MV-4-11 (cell line): ENCODE measurements at places on chromosomes 3 and 15.

- DNase-seq, result no peak
These were observed 2.2 kb downstream of the MYL3 start for GRCh38 chr3:46860810-46861604.

DNA sequence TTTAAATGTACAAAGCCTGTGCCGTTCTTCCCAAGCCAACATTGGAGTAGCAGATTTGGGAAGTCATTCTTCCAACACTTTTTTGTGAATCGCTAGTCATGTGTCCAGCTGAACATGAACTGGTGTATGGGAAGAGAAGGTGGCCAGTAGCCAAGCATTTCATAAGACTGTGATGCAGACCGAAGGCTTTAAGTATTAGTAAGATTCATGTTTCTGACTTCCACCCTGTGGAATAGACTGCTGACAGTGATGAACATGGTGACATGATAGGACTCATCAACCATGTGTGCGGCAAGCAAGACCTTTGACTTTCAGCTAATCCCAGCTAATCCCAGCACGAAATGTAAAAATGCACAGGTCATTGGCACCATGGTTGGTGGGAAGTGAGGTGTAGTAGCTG lies 48.3 kb upstream of the THSD4 start:
- no peak for DNase-seq

GRCh38 chr3:82839871-82840270 lies 1078.4 kb upstream of the GBE1 start:
- DNase-seq, result no peak

DNA sequence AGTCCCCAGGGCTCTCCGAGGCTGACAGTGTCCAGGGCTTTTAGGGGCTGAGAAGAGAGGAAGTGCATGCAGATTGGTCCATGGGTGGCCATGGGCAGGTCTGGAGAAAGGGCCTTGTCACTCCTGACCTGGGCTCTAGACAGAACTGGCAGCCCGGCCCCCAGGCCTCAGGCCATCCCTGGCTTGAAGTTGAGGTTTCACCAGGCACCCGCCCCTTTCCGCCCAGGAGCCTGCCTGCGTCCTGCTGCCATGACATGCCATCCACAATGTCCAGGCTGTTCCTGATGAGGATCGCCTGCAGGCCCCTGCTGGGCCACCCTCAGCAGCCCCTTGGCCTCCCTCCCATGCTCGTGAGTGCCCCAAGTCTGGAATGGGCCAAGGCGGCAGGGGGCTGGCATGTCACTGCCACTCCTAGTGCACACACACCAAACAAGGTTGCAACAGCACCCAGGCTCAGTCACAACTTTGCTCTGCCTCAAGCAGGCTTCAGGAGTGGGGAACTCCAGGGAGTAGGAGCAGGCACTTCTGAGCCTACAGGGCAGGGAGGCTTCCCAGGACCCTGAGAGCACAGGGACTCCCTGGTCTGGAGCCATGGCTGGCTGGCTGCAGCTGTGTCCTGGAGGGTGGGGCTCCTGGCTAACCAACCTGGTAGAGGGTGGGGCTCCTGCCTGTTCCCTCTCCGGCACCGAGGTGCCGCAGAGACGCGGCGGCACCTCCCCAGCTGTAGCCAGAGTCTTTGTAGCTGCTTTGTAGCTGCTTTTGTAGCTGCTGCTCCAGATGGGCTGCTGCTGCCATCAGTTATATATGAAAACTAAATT lies 1457.1 kb upstream of the GBE1 start:
- no peak for DNase-seq

DNA sequence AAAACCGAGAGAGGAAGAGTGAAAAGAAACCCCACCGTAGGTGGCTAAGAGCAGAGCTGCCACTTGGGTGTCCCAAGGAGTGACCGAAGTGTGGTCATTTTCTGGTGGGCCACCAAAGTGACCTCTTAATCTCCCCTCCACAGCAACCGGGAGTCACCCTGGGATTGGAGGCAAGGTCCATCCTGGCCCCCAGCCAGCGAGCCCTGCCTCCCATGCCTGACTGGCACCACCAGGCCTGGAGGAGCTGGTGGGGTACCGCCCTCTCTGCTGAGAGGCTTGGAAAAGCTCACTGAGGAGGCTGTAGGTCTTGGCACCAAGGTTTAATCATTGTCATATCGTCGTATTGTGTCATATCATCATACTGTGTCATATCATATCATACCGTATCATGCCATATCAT lies 74.0 kb upstream of the TRPM1 start:
- DNase-seq, result no peak

- no peak for DNase-seq
These were observed 10.7 kb upstream of the ZXDC start for GRCh38 chr3:126486360-126486847.

- DNase-seq, result peak; percentile 48
These were observed 1.7 kb downstream of the HOMER2 start for GRCh38 chr15:82950746-82951370.

DNA sequence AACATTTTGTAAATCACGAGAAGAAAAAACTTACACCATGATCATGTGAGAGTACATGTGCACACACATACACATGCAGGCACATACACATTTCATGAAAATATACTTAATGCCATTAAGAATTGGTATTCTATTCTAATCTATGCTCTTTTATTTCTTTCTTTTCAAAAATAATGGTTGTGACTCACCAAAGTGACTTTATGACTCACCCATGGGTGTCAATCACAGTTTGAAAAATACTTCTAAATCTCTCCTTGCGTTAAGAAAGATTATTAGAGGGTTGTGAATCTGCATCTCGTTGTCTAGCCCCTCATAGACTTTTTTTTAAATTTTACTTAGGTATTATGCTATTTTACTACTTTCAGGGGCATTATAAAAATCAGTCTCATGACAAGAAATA lies 254.2 kb downstream of the TUSC7 start:
- no peak for DNase-seq

DNA sequence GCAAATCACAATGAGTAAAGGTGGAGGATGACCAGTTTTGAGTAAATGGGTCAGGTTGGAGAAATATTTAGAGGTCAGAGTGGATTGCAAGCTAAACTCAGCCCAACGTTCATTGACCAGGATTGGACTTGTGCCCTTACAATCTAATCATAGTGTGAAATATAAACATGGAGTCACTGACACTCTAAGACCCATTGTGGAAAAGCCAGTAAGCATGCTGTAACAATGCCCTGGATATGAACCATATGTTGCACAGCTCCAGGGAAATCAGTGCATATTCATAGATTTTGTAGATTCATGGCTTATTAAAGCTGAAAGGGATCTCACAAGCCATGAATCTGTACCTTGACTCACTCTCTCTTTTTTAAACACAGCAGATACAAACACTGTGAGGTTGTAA lies 660.2 kb upstream of the LMCD1 start:
- no peak for DNase-seq

GRCh38 chr3:106103383-106103782 lies 234.6 kb upstream of the CBLB start:
- DNase-seq, result peak; percentile 77

GRCh38 chr3:177425042-177425441 lies 227.8 kb upstream of the TBL1XR1 start:
- no peak for DNase-seq

DNA sequence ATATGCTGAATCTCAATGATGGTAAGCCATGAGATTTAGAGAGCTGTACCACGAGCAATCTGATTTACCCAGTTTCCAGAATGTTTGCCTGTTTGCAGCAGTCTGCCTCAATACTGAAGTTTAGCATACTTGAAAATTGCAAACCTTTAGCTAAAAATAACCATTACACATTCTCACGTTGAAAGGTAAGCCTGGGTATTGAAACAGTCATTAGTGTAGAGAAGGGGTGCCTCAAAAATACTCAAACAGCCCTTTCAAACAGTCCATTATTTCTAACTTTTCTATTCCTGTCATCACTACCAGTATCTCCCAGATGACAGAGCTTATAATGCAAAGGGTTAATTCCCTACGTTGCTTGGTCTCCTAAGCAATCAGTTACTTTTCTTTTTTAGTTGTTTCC lies 111.8 kb upstream of the MBNL1 start:
- no peak for DNase-seq

GRCh38 chr3:167886690-167887089 lies 151.2 kb downstream of the SERPINI1 start:
- DNase-seq, result no peak

- no peak for DNase-seq
These were observed 104.7 kb downstream of the ZBTB20 start for GRCh38 chr3:115042351-115042750.

DNA sequence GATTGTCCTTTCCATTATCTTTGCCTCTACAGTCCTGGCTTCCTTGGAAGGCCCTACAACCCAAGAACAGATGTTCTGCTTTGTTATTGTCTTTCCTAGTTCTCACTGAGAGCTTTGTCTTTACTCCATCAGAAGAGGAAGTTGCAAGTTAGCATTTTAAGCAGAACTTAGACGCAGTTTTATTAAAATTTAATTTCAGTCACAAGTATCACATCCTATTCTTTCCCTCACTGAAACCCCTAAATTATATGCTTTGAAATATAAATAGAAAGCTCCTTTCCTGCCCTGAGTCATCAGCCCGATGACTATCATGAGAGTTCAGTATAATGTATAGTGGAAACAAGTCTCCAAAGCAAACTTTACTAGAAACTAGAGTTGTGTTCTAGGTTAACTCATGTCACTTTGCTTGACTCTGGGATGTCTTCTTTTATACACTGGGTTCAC lies 291.2 kb upstream of the RBMS3 start:
- peak; percentile 83 for DNase-seq

GRCh38 chr3:47283591-47284364 lies 1.0 kb downstream of the KLHL18 start:
- no peak for DNase-seq

DNA sequence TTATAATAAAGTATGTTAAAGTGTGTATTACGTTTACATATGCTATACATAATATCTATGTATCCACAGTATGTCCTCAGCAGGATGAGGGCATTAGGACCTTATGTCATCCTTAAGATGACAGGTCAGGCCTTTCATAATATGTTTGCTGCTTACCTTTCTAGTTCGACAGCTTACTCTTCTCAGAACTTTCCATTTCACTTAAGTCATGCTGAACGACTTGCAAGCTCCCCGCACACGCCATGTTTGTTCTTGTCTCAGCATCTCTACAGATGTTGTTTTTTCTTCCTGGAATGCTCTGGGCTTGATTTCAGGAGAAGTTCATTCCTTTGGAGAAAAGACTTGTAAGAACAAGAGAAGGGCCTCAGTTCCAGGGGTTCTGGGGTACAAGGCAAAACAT lies 36.0 kb upstream of the PPARG start:
- no peak for DNase-seq

- DNase-seq, result peak; percentile 84
These were observed 16.1 kb upstream of the ATP8B4 start for GRCh38 chr15:50135031-50135551.

DNA sequence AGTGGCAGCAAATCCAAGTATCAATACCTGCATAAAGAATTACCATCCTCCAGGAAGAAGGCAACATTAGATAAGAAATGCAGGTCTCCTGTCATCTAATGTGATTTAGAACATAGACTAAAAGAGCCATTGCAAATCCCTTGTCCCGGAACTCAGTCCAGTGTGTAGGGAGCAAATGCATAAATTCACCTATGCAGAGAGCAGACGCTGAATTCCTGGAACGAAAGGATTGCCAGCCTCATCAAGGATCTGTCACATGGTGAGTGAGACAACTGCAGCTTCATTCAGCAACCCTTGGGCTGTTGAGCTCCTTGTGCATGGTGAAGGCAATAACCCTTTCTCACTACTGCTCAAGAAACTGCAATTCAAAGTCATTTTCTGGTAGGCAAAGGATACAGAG lies 696.8 kb upstream of the CFAP20DC start:
- no peak for DNase-seq

DNA sequence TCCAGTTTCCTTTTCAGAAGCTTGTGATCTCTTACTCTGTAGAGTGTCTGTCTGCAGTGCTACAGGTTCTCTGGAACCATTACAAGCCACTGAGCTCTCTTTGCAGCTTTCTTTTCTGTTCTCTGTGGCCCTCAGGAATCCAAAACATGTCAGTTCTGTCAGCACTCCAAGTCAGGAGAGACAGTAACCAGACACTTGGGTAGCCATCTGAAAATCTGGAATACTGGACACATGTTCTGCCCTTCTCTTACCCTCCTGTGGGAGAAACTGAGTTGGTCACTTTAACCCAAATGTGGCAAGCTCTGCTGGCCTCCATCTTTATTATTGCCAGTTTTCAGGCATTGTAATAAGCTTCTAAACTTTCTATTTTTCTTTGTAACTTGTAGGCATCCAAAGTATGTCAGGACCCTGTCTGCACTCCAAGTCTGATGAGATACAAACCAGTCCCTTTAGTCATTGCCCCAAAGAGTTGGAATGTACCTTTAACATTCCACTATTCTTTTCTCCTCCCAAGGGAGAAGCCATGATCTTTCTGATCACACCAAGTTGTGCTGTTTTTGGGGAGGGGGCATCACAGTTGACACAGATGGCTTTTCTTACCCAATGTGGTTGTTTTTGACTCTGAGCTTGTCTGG lies 183.7 kb downstream of the DPH6 start:
- DNase-seq, result no peak

DNA sequence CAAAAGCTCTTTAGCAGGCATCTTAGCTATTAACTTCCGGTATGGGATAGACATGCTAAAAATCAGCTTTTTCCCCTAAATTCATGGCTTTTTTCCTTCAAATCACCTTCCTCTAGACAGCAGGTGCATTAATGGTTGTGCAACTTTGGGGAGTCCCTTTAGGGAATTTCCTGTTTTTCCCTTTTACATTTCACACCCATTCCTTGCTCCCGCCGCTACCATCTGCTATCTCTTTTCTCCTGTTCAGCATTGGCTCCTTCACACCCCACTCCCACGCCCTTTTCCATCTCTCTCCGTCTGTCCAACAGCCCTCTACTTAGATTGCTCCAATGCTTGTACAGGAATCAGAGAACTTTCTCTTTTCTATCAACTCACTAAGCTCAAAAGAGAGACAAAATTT lies 43.4 kb downstream of the FEZF2 start:
- DNase-seq, result no peak

- DNase-seq, result no peak
These were observed 376.3 kb downstream of the GAP43 start for GRCh38 chr3:115999613-116000012.

DNA sequence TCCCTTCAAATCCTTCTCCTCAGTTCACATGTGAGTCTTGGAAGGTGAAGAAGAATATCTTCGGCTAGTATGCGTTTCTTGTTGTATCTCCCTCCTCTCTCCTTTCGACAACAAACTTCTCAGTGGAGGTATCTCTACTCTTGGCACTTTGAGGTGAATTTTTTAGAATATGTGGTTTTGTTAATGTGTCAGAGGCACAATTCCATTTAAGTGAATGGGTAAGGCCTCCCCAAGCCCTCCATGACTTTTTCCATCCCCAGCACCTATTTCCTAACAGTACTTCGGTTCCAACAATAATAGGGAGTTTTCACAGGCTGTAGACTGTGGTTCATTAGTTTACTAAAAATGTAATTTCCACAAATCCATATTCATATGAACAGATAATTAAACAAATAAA lies 74.2 kb downstream of the TM4SF4 start:
- no peak for DNase-seq

- DNase-seq, result peak; percentile 97
These were observed 28.8 kb downstream of the KNG1 start for GRCh38 chr3:186746008-186746407.

DNA sequence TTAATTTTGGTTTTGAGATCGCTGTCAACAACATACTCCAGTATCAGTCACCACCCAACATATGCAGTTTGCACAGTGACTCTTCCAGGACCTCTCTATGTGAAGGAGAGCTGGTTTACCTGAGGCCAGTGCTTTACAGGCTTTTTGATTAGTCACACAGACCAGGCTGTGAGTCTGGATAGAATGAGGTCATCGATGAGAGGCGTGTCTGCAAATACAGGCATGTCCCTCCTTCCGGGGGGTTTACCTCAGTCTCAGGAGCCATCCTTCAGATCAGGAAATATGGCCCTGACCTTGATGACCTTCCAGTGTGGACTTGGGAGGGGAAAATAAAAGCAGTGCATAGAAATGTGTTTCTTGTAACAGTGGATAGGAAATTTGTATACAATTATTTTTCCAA lies 46.9 kb downstream of the KBTBD12 start:
- DNase-seq, result no peak
